SK-MEL-5 (cell line): ENCODE measurements at places on chromosomes 1 and 21. TPM values are rescaled to one million over a fixed set of nuclear protein-coding genes. Genes with fewer than 3 reads are reported as not detected.

- DNase-seq, result no peak
Measured at GRCh38 chr1:226751703-226752102, 12.6 kb upstream of the ITPKB start.

DNA sequence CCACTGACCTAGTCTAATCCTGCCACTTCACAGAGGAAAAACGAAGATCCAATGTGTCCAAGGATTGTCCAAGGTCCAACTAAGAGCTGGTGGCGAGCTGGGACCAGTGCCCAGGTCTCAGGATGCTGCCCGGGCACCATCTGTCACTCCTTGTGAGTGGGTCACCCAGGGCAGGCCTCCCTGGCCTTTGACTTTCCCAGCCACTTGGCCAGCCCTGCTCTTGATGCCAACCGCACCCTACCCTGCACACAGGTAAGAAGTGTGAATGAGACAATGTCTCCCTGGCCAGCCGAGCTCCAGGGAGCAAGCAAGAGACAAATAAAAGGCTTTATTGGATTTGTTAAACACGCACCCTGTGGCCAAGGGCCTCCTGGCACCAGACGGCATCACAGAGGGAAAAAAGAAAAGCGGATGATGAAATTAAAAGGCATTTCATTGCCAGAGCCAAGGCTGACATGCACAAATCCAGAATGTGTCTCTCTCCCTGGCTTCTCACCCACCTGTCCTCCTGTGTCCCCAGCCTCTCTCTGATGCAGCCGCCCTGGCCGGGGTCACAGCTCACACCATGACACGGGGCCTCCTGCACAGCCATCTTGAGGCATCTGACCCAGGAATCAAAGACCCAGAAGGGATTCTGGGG lies 72.8 kb downstream of the CAMK2N1 start:
- no peak for DNase-seq

The FOXD2 gene
- total RNA-seq, result 0.79 and 1.0 TPM in 2 replicates

The ITGB2 gene
- 0.05 TPM in 1 of 2 replicates, not detected in the other for total RNA-seq

The FCRLA gene
- total RNA-seq, result 359 and 397 TPM in 2 replicates

The TTLL10 gene
- total RNA-seq, result not detected in 2 replicates

The AMPD1 gene
- total RNA-seq, result 0.27 TPM in 1 of 2 replicates, not detected in the other
